Stimulated activated naive CD8-positive, alpha-beta T cell treated with anti-CD3 and anti-CD28 coated beads, Interleukin-15, Interleukin-2, amounts not matched to agents 100 U/mL and 50 U/mL, for 24 hours (primary cell): ENCODE measurements at places on chromosomes 3 and 15.

DNA sequence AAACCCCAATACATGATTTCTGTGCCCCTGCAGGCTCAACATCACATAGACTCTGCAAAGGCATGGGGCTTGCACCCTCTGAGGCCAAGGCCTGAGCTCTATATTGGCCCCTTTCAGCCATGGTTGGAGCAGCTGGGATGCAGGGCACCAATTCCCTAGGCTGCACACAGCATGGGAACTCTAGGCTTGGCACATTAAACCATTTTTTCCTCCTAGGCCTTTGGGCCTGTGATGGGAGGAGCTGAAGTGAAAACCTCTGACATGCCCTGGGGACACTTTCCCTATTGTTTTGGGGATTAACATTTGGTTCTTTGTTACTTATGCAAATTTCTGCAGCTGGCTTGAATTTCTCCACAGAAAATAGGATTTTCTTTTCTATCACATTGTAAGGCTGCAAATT lies 1629.5 kb downstream of the OTOL1 start:
- no peak for DNase-seq

DNA sequence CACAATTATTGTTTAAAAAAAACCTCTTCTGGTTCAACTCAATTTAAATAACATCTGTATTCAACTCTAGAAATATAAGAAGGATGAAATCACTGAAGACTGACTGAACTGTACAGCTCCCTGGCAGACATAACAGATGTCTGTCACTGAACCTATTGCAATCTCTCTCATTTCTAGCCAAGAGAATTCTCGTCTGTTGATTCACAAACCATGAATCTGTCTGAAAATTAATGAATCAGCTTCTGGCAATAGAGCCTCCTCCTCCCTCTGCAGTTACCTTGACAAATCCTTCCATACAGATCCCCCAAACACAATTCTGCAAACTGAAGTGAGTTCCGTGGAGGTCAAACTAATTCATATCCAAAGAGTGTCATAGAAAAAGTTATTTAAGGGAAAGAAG lies 561.4 kb downstream of the PYDC2 start:
- DNase-seq = no peak

GRCh38 chr3:148607491-148607890 lies 90.2 kb upstream of the AGTR1 start:
- DNase-seq = no peak

- DNase-seq = no peak
These were observed 369.9 kb upstream of the MCTP2 start for GRCh38 chr15:93861413-93861812.

DNA sequence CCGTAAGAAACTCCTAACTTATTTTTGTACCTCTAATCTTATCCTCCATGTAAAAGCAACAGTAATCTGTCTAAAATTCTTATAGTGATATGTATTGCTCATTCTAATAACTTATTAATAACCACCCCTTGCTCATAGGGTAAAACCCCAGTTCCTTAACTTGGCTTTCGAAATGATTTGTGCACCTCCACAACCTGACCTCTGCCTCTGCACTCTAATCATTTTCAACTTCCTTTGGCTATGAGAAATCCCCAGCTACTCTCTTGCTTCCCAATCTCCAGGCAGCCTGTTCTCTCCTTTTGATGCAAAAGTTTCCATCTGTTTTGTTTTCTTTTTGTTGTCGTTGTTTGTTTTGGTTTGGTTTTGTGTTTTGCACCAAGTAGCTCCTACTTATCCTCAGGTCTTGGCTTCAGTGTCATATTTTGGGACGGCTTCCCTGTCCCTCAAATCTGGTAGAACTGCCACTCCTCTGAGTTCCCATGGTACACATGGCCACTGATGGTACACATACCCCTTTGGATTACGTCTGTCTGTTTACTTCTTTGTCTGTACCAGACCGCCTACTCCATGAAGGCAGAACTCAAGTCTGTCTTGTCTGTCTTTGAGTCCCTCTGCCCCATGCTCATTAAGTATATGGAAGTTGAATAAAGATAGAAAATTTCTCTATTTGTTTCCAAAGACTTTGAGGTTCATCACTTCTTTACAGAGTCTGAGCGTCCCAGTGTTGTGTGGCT lies 105.6 kb upstream of the TGFBR2 start:
- DNase-seq = no peak

DNA sequence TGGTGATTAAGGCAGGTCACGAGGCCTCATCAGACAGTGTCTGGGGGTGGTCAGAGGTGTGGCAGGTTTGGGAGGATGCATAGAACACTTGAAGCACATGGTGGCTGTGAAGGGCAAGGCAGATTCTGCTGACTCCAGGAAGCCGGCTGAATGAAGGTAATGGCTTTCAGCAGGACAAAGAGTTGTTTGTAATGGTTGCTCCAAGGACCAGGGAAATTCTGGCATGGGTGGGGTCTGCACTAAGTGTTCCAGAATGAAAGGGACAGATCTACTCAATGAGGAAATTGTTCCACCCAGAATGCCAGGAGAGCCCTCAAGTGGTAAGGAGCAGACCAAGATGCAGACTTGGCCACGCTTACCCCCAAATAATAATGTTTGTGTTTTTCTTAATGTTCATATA lies 70.7 kb upstream of the ACAD9 start:
- no peak for DNase-seq
